Activated naive CD4-positive, alpha-beta T cell treated with anti-CD3 and anti-CD28 coated beads, Interleukin-2, amount 50 U/mL, for 72 hours (primary cell): ENCODE measurements at places on chromosomes 7 and 10. TPM values are rescaled to one million over a fixed set of nuclear protein-coding genes. Genes with fewer than 3 reads are reported as not detected.

GRCh38 chr10:31000071-31000782 is 31.4 kb downstream of the ZNF438 start:
- no peak for DNase-seq

CROT gene
- 7.5 TPM for total RNA-seq

DNA sequence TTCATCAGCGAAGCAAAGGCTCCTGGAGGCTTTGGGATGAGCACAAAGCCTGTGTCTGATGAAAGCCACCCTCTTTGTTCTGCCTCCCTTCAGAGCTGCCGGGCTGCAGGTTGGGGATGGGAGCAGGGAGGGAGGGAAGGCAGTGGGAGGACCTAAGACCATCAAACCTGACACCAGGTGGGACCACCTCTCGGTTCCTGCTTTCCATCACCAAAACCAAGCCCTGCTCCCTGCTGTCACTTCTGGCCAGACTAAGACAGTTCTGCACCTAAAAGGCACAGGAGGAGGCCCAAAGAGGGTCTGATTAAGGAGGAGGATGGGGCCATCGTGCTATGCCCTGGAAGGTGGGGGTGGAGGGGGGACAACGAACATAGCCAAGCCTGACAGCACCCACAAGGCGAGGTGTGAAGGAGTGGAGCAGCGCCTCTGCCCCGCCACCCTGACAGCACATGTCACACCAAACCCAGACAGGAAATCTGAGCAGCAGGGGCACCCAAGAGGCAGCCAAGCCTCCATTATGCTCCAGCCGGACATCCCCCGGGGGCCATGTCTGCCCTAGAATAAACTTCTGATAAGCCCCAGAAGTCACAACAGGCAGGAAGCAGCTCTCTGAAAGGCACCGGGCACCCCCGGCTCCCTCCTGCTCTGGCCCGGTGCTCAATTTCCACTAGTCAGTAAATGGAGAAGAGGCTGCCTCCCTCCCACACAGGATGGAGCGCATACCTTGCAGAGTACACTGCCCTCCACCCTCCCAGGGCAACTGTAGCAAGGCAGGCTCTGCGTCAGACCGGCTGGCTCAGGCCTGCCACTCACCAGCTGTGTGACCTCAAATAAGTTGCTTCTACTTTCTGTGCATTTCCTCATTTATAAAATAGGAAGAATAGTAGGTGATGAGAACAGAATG is 48.9 kb downstream of the DLG5 start:
- DNase-seq: no peak

OR2A5 gene
- total RNA-seq: not detected

- DNase-seq: no peak
Measured at GRCh38 chr7:28617308-28617880, 205.1 kb downstream of the CREB5 start.

DNA sequence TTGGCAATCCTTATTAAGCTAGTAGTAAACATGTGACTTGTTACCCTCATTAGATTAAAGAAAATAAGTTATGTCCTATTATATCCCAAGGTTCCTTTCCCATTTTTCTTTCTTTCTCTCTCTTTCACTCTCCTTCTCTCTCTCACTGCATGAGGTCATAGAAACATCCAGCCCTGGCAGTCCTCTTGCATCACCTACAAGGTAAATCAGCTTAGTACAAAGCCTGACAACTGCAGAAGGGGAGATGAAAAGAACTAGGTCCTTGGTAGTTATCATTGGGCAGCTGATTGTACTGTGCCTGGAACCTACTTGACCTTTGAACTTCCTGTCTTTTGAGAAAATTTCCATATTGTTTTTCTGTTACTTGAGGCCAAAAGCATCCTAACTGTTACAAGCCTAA is 307.9 kb upstream of the SP8 start:
- no peak for DNase-seq

- DNase-seq: no peak
Measured at GRCh38 chr7:39085590-39086049, 107.9 kb downstream of the POU6F2 start.

FAM131B gene
- 0.77 TPM for total RNA-seq

- DNase-seq: no peak
Measured at GRCh38 chr10:97022616-97023015, 163.1 kb downstream of the SLIT1 start.

DNA sequence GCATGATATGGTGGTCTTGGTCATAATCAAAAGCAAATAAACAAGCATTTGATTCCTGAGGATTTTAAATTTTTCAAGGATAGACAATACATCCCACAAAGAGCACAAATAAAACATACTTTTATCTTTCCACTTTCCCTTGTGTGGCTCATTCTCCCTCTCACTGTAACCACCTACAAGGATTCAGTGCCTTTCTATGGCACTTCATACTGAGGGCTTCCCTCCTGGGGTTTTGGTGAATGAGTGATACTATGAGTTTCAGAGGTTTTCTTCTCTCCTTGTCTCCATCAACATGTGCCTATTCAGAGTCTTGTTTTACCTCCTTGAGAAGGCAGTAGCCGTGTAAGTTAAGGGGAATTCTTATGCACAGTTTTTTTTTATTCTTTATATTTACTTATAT is 296.0 kb upstream of the TEX47 start:
- DNase-seq: no peak

DNA sequence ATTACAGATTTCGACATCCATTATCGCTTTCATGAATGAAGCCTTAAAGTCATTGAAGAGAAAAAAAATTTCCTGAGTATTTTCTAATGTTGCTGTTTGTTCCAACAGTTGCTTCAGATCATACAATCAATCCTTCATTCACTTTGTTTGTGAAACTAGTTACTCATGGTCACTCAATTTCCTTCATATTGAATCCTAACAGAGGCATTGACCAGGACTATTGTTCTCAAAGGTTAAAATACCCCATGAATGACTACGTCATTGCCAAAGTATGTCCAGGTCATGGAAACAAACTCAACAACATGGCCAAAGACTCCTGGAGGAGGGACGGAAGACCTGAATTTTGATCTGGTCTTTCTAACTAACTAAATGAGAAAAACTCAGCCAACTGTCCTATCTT is 54.0 kb upstream of the ABCB5 start:
- DNase-seq: no peak

DNA sequence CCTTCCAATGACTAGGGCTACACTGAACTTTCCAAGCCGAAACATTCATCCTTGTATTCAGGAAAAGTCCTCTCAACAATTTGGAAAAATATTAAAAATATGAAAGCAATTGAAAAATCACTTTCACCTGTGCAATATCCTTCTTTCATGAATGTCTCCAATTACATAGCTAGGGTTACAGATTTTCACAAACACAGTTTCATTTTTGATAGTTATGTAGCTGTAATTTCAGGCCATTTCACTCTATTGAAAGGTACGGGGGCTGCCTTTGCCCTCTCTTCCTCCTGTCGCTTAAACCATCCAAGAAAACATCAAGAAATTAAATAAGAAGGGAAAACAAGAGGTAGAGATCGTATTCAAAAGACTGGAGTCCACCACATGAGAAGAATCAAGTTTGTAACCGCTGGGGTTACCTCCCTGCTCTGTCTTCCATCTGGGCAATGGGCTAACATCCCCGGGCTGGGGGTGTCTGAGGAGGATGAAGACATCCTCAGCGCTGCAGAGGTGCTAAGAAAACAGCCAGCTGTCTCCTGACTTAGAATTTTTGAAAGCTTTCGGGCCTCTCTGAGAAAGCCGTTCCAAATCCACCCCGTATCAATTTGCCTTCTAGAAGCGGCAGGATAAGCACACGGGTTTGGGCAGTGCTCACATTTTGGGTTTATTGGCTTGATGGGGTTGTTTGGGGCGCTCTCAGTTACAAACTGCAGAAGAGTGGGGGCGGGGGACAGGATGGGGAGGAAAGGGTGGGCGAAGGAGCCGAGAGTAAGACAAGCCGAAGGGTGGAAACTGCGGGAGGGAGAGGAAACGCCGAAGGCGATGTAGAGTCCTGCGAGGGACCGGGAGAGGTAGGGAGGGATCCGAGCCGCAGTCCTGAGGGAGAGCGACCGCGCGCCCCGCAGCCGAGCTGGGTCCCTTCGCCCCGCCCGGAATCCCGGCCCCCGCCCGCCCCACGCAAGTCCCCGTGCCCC is 24.3 kb upstream of the VAX1 start:
- no peak for DNase-seq

ADRB1 gene
- total RNA-seq: not detected

DNA sequence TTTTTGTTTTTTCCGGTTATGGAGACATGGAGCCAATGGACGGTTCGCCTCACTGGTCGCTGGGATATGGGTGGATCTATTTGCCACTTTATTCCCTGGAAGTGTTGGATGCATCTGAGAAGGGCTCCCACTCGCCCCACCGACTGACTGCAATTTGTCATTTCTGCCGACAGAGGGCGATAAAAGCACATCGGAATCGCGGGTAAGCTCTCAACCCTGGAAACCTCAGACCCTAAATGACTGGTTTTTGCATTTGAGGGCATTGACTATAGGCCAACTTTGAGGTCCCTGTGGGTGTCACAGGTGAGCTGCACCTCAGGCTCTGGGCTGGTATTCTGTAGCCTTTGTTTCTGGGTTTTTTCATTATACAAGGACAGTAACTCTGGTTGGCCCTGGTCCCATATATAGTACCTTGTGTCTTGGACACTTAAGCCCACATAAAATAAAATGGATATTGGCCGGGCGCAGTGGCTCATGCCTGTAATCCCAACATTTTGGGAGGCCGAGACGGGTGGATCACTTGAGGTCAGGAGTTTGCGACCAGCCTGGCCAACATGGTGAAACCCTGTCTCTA is 11.9 kb upstream of the OPALIN start:
- DNase-seq: no peak

DNA sequence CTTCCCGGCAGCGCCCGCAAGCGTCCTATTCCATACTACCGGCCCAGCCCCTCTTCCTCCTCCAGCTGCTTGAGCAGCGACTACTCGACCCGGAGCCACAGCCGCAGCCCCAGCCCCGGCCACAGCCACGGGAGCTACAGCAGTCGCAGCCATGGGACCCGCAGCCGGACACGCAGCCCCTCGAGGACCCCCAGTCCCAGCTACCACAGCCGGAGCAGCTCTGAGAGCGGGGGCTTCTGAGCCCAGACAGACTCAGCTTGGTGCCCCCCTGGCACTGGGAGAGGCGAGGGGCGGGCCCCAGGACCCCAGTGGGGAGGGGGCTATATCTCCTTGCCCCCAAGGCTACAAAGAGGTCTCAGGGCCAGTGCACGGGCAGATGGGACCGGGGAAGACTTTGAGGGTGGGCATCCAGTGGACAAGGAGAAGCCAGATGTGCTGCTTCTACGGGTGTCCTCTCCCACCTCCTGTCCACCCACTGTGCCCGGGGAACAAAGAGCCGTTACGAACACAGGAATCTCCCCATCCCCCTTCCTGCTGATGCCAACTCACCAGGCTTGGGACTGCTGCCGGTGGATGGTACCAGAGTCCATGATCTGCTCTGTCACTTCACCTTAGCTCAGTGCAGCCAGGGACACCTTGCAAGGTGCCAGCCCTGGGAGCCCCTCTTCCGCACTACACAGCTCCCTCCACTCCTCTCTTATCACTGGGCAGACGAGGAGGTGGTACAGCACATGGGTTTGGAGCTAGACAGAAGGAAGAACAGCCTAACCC is 16.7 kb upstream of the HSPB1 start:
- no peak for DNase-seq

ATP6V0A4 gene
- 0.33 TPM for total RNA-seq

- peak; percentile 83 for DNase-seq
Measured at GRCh38 chr7:32846630-32847225, 44.8 kb downstream of the KBTBD2 start.

DNA sequence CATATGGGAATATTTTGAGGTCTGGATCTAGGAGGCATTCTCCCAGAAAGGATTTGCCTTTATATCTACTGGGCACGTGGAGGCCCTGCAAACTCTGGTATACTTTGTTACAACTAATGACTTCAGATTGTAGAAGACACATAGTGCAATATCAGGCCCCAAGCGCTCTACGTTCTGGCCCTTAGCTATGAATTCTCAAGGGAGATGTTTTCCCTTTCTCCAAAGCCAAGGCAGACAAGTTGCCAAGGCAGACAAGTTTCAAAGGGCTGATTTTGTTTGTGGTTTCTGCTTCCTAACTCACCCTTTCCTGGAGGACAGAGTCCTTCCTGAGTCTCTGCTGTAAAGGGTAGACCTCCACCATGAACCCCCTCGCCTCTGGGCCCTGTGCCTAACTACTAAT is 99.4 kb upstream of the CTTNBP2 start:
- no peak for DNase-seq

DNA sequence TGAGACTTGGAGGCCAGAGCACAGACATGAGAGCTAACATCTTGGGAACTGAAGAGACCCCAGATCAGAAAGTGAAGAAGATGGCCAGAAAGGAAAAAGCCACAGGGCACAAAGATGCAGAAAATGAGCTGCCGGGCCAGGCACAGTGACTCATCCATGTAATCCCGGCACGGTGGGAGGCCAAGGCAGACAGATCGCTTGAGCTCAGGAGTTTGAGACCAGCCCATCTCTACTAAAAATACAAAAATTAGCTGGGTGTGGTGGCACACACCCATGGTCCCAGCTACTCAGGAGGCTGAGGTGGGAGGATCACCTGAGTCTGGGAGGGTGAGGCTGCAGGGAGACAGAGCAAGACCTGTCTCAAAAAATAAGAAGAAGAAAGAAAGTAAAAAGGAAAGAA is 81.4 kb upstream of the MGMT start:
- DNase-seq: no peak

SH2D4B gene
- total RNA-seq: not detected

DNA sequence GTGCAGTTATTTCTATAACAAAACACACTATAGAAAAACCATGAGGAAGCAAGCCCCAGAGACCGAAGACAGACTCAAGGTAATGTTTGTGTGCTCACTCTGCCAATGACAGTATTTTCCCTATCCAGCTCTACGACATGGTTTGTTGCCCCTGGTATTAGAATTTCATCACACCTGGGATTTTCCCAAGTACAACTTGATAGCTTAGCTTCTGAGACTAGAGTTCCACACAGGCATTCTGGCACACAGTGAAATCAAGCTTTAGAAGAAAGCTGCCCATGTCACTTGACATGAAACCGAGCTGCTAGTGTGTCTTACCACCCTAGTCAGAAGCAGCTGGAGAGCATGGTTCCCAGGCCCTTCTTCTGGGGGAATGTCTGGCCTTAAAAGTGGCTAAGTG is 44.1 kb upstream of the AKR1E2 start:
- DNase-seq: no peak

- DNase-seq: no peak
Measured at GRCh38 chr10:51487576-51487975, 211.8 kb downstream of the CSTF2T start.

ACHE gene
- not detected for total RNA-seq

DNA sequence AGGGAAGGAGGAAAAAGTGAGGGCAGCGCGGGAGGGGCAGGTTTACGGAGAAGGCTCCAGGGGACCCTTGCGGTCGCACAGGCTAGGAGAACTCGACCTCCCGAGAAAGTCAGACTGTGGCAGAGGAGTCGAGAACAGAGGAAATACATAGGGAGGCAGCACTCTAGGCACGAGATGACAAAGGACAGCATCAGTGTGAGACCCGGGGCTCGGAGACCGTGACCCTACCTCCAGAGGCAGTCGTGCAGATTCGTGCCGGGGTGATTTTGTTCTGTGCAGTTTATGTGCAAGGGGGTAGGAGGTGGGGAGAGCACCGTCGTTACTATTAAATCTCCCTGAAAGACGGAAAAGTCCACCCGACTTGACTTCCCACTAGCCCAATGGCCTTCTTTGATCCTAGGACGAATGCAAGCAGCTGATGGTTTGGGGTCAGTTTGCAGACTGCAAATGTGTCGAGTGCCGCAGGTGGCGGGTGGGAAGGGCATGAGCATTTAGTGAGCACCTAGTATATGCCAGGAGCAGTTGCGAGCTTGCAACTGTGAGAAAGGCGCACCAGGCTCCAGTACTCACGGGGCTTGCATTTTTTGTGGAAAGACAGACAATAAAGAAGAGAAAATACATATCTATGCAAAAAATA is 674 bp upstream of the OSBPL3 start:
- no peak for DNase-seq

- no peak for DNase-seq
Measured at GRCh38 chr10:48390933-48391845, 84.7 kb downstream of the MAPK8 start.
